Activated CD4-positive, alpha-beta T cell treated with anti-CD3 and anti-CD28 coated beads, Interleukin-2, amount 10 ng/mL, durations not matched to agents 7 days and 5 days (primary cell): ENCODE measurements at places on chromosomes 16 and 17.

- no peaks in the 10 kb centered on the region for H3K4me1 ChIP-seq
- H3K36me3 ChIP-seq, result no peaks in the 10 kb centered on the region
- no peak overlapping the region for H3K4me3 ChIP-seq
- no peak overlapping the region for H3K27ac ChIP-seq
Observed at GRCh38 chr16:85502357-85502756, 110.8 kb upstream of the GSE1 start.

DNA sequence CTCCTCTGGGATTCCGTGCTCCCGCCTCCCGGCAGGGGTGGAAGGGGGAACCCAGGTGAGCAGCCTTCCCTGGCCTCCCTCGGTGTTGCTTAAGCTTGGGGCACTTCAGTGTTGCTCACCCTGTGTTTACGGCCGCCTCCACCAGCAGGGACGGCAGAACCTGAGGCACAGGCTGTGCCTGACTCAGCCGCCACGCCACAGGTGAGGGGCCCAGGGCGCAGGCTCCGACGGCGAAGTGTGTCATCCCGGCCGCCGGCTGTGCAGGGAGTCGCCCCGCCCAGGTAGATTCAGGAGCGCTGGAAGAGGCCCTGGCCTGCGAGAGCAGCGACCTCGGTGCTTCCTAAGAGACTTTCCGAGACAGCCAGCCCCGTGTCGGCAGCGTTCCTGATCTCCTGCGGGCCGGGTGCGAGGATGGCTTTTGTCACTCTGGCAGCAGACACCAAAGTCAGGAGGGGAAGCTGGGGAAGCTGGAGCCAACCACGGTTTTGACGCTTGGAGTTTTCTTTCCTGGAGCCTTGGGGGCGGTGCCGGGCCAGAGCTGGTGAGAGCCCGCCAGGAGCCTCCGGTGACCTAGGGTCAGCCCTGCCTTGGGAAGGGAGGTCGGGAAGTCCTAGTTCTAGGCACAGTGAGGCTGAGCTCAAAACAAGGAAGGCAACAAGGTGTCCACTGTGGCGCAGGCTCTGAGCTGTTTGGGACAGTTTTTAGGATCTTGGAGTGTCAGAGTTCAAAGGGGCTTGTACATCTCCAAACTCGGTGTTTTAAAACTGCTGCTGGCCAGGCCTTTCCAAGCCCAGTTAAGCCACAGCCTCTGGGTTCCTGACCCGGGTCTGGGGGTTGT, 2.1 kb downstream of the GSE1 start:
- H3K4me3 ChIP-seq, result peak overlapping the region; percentile 60
- peaks cover 17% of the 10 kb centered on the region for H3K27me3 ChIP-seq
- peaks cover 39% of the 10 kb centered on the region for H3K4me1 ChIP-seq
- H3K36me3 ChIP-seq, result no peaks in the 10 kb centered on the region
- no peak overlapping the region for H3K27ac ChIP-seq

DNA sequence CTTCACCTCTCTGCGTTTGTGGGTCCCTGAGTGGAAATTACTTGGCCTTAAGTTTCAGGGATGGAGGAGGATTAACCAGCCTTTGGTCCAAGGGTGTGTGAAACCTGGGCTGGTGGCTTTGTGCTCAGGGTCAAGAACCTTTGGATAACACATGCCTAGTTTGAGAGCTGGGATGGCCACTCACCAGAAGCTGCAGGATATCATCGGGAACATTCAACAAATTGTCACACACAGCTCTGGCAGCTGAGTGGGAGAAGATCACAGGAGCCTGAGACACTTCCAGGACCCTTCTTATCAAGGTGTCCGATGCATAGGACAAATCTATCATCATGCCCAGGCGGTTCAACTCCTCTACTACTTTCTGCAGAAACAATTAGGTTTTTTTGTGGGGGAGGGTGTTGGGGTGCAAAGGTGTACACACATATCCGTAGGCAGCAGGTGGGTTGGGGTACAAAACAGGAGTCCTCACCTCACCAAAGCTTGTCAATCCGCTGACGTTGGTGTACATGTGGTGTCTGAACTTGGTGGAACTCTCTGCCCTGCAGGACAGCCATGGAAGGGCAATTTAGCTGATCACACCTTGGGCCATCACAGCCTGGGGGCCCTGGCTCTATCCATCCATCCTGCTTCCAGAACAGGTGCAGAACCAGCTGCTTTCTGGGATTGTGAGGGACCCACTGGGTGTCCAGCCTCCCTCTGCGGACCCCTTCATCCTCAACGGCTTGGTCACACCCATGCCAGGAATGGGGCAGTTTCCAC, 2.7 kb downstream of the DPEP3 start:
- H3K4me1 ChIP-seq, result peaks cover under 1% of the 10 kb centered on the region
- no peaks in the 10 kb centered on the region for H3K36me3 ChIP-seq
- H3K27me3 ChIP-seq, result peaks cover 5% of the 10 kb centered on the region
- H3K27ac ChIP-seq, result no peak overlapping the region
- no peak overlapping the region for H3K4me3 ChIP-seq

GRCh38 chr16:65118871-65119270, 3.0 kb downstream of the CDH11 start:
- no peak overlapping the region for H3K27ac ChIP-seq
- peaks cover 32% of the 10 kb centered on the region for H3K27me3 ChIP-seq
- H3K36me3 ChIP-seq, result no peaks in the 10 kb centered on the region
- no peak overlapping the region for H3K4me3 ChIP-seq
- no peak for DNase-seq

GRCh38 chr17:62975206-62975605, 9.2 kb downstream of the TANC2 start:
- H3K27me3 ChIP-seq, result peaks cover 5% of the 10 kb centered on the region
- no peak for DNase-seq
- peaks cover 2% of the 10 kb centered on the region for H3K36me3 ChIP-seq
- no peaks in the 10 kb centered on the region for H3K4me1 ChIP-seq
- H3K27ac ChIP-seq, result no peak overlapping the region

- peaks cover 16% of the 10 kb centered on the region for H3K27me3 ChIP-seq
- H3K27ac ChIP-seq, result no peak overlapping the region
- H3K4me1 ChIP-seq, result no peaks in the 10 kb centered on the region
Observed at GRCh38 chr16:87057951-87058560, 259.1 kb downstream of the C16orf95 start.

DNA sequence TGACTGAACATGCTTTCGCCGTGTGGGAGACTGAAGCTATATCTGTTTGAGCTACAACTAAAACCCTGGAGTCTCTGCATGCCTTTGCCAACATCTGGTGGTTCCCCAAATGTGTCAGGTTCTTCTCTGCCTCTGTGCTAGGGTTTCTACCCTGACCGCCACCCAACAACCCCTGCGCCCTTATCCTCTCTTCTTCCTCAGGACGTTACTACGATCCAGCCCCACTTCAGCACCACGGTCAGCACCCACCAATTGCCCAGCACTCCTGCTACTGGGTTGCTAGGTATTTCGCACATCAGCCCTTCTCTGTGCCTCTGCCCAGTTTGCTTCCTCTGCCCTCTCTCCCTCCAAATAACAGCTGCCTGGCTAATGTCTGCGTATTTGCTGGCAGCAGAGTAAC, 106.3 kb upstream of the HSBP1 start:
- peaks cover 3% of the 10 kb centered on the region for H3K27me3 ChIP-seq
- H3K27ac ChIP-seq, result no peak overlapping the region
- H3K4me3 ChIP-seq, result no peak overlapping the region

DNA sequence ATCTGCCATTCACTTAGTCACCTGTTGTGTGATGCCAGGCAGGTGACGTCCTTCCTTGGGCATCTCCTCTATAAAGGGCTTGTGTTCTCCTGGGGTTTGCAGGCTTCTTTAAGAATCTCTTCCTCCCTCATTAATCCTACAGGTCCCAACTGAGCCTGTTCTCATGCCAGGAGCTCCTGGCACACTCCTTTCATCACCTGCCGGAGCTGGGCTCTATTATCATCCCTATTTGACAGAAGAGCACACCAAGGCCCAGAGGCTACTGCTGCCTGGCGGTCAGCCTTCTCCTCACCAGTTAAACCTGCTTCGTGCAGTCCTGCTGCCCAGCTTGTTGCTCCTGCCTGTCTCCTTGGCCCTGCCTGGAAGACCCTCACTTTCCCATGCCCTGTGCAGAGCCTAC, 51.2 kb downstream of the RAI1 start:
- H3K27me3 ChIP-seq, result peaks cover 2% of the 10 kb centered on the region
- H3K27ac ChIP-seq, result no peak overlapping the region
- DNase-seq, result no peak
- peaks cover 24% of the 10 kb centered on the region for H3K4me1 ChIP-seq
- H3K4me3 ChIP-seq, result no peak overlapping the region
